Stimulated activated CD8-positive, alpha-beta memory T cell treated with anti-CD3 and anti-CD28 coated beads, Interleukin-12 subunit alpha, Interleukin-12 subunit beta, amount 100 ng/mL, for 1 hour (primary cell): ENCODE measurements at places on chromosomes 12 and 14.

DNA sequence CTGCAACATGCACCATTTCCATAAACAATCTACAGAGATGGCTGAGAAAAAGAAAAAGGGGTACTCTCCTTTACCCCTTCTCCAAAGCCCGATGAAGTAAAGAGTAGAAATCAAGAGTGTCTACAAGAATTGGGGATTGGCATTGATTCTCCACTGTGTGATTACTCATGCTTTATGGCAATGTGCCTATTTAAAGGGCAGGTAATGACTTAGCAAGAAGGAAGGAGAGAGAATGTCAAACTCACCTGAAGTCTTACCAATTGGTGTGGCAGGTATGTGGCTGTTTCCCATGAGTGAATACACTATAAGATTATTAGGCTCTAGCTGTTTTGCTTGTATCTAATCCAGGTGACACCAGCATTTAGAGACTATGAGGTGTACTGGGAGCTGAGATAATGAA is 275.3 kb downstream of the CCER1 start:
- DNase-seq: no peak

GRCh38 chr14:34254571-34254970 is 207.5 kb downstream of the SPTSSA start:
- DNase-seq: no peak

DNA sequence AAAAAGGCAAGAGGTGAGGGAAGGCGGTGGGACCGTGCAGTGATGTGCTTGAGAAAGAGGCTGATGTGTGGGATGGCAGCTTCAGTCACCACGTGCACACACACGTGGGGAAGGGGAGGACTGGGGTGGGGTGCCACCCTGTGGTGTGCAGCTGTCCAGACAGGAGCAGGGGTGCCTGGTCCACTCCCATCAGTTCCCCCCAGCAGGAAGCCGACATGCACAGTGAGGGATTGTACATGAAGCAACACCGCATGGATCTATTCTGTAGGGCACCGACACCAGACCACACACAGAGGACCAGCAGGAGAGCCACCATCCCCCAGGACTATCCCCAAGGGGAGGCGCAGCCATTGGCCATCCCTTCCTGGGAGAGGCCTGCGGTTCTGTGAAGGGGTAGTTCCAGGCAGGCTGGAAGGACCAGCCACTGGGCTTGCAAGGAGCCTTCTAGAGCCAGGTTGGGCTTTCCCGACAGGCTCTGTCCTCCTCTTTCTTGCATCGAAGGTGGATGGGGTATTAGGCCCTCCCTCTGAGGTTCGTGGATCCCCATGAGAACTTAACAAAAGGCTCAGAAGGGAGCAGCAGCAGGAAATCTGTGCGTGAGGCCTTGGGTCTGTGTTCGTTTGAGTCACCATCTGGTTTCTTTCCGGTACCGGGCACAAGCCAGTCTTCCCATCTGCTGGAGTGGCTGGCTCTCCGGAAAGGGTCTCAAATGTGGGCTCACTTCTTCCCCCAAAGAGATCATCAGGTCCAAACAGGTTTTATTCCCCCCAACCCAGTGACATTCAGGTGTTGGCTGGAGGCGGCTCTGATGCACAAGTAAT is 59.8 kb downstream of the PLEKHG3 start:
- no peak for DNase-seq

- no peak for DNase-seq
Observed at GRCh38 chr12:91978143-91978542, 167.5 kb downstream of the BTG1 start.

GRCh38 chr12:48185181-48185919 is 1.9 kb downstream of the CCDC184 start:
- no peak for DNase-seq

DNA sequence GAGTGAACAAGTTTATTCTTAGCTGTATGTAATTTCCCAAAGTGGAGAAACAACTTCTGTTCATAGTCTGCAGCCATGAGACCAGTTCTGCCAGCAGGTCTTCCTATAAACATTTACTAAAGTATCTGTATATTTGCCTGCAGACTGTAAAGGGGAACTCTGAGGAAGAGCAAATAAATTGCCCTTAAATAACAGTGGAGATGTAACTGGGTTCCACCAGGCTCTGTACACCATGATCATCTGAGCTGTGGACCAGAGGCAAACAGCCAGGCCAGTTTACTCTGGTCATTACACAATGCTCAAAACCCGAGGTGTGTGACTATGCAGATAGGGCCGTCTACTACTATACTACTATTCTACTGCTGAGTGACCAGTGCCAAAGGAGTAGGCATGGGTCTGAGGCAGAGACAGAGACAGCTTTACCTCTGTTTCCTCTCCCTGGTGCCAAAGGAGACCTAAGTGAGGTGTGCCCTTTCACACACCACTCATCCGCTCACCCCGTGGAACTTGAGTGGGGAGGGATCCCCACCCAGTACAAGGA is 21.1 kb upstream of the CERS5 start:
- no peak for DNase-seq

DNA sequence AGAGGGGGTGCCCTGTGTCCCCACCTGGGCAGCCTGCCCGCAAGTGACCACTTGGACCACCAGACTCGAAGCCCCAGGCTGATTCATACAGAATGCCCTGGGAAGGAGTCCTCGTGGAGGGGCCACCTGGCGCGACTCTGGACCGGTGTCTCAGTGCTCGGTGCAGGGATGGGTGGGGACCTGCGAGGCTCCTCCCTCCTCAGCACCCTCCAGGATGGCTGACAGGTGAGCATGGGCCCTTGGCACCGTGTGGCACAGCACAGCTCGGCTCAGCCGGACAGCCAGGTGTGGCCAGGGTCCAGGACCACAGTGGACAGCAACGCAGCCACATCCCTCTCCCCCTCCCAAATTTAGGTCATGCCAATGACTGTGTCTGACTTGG is 44.5 kb downstream of the CCNK start:
- no peak for DNase-seq

DNA sequence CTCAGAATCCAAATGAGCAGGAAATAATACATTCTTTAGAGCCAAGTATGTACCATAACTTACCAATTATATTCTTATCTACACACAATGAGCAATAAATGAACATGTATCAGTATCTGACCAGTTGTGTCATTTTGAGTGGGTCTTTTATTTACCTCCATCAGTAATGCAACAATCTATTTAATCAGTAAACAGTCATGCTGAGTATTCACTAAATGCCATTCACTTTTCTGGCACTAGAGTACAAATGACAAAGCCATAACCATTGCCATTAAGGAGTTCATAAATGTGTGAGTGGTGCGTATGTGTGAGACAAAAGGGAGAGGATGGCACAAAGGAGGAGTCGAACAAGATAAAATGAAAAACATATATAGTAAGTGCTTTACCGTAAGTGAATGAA is 1.5 kb upstream of the STRAP start:
- no peak for DNase-seq

DNA sequence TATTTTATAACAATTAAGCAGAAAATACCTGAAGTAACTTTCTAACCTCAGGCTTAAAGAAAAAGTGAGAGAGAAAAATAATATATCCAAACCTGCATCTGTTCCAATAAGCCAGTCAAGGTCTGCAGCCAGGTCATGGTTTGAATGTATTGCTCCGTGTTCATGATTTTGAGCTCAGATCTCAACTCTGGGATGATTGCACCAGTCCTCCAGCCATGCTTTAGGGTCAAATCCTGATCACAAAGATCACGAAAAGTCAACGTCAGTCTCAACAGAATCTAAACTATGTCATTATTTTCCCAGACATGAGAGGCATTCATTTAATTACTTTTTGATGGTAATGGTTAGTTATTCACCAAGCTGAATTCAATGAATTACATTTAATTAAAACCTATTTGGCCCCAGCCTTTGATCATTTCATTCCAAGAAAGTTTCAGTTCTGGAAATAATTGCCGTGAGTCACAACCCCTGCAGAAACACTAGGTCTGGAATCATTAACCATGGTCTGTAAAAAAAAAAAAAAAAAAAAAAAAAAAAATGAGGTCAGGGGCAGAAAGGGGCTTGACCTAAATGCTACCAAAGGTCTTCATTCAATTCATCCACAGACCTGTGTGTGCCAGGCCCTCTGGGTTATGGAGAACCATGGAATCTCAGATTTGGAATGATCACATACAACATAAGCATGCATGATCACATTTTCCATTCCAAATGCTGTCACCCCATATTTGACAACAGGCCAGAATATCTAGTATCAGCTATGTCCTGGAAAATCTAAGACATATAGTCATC is 55.6 kb downstream of the NT5DC3 start:
- DNase-seq: no peak

- no peak for DNase-seq
Observed at GRCh38 chr14:64861916-64862315, 17.8 kb downstream of the SPTB start.

- DNase-seq: no peak
Observed at GRCh38 chr14:67705211-67705610, 3.5 kb downstream of the RDH12 start.

DNA sequence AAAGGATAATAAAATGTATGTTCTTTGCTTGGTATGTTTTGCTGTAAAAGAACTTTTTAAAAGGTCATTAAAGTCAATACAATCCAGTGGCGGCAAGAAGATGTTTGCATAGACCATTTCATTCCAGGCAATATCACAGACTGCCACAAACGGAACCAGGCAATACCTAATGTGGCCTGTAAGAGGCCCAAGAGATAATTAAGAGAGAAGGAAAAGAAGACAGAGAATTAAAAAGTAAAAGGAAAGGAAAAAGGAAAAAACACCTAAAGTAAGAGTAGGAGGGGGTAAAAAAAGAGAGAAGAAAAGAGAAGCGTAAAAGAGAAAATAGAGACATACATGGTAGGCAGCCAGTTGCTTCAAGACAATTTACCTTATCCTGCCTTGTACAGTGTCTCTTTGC is 6.8 kb upstream of the ARHGAP5 start:
- no peak for DNase-seq

DNA sequence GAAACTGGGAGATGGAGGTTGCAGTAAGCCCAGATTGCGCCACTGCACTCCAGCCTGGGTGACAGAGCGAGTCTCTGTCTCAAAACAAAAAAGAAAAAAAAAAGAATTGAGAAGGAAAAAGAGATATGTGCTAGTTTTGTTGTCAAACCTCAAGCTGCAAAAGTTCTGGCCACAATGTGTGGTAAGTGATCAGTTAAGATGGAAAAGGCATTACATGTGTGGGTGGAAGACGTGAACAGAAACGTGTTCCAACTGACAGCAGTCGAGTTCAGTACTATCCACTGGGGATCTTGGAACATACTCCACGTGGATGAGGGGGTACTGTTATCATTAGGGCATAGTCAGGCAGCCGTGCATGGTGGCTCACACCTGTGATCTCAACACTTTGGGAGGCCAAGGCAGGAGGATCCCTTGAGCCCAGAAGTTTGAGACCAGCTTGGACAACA is 17.3 kb downstream of the GPR68 start:
- DNase-seq: no peak

DNA sequence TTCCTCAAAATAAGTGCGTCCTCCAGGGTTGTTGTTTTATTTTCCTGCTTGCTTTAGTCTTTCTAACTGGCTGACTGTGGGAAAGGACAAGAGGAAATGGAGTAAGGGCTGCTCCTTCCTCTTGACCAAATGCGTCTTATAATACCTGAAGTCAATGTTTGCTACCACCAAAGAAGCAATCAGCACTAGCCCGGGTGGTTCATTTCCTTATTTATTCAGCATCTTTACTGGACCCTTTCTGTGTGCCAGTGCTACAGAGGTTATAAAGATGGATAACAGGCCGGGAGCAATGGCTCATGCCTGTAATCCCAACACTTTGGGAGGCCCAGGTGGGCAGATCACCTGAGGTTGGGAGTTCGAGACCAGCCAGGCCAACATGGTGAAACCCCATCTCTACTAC is 15.1 kb upstream of the RPS6KA5 start:
- no peak for DNase-seq

DNA sequence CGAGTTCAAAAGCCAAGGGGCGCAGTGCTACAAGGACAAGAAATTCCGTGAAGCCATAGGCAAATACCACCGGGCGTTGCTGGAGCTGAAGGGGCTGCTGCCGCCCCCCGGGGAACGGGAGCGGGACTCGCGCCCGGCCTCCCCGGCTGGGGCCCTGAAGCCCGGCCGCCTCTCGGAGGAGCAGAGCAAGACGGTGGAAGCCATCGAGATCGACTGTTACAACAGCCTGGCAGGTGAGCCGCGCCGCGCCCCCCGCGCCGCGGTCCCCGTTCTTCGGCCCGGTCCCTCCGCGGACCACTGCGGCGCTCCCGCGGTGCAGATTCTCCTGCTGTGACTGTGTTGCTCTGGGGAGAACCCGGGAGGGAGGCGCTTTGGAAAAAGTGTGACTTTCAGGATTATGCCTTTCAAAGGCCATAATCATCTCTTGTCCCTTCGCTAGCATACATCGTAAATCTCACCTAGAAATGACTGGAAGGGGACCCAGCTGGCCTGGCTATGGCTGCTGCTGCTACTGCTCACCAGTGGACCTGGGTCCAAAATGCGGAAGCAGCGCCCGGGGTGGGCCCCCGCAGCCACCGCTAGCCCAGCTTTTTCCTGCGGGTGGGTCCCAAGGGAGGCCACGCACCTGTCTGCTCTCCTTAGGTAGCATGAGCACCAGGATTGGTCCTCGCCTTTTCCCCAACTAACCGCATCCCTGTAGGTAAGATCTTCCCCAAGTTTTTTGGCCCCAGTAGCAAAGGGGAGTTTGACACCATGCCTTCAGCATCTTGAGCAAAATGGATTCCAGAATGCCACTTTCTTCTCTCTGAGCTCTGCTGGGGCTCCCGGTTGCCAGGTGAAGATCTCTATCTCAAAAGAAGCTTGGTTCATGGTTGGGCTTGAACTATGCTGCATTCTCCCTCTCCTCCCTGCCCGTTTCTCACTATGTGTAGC is 853 bp downstream of the TTC9 start:
- DNase-seq: no peak

DNA sequence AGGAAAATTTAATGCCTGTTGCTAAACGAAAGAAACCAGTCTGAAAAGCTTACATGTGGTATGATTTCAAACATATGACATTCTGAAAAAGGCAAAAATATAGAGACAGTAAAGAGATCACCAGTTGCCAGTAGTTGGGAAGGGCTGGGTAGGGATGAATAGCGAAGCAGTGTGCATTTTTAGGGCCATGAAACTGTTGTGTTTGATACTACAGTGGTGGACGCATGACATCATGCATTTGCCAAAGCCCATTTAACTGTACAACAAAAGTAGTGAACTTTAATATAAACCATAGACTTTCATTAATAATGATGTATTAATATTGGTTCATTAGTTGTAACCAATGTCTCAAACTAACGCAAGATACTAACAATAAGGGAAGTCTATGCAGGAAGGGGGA is 14.7 kb upstream of the EPYC start:
- DNase-seq: no peak

DNA sequence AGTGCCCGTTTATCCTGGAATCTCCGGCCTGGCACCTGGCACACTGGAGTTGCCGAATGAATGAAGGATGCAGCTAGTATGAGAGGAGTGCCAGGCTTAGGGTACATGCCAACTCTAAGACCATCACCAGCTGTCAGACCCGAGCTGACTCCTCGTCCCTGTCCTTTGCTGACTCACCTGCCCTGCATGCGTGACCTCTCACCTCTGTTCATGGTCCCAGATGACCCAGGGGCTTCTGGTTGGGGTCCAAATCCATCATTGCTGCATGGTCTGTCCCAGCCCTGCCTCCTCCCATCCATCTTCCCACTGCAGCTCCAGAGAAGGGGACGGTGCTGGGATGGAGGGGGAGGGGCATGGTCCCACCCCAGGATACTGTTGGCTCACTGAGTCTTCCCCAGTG is 9.9 kb upstream of the FAM222A start:
- no peak for DNase-seq
